ENCODE measurements at places on chromosomes 3 and 15.

- DNase-seq, result no peak
Observed at GRCh38 chr3:107025961-107026360, 351.3 kb upstream of the CCDC54 start.

DNA sequence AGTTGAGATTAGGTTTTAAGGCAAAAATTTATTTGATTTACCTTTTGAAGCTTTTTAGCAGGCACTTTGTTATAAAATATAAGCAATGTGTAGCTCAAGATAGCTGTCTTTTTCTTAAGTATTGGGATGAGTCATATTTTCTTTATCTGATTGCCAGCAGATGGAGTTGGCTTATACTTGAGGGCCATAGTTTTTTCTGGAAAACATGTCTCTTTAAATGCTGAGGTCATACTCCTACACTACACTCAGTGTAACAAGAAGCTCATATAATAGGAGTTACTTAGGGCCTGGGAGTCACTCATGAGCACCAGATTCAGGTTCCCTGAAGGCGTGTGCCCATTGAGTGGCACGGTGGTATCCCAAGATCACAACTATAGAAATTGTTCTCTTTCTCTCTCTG, 579.8 kb downstream of the EDEM1 start:
- DNase-seq, result no peak

DNA sequence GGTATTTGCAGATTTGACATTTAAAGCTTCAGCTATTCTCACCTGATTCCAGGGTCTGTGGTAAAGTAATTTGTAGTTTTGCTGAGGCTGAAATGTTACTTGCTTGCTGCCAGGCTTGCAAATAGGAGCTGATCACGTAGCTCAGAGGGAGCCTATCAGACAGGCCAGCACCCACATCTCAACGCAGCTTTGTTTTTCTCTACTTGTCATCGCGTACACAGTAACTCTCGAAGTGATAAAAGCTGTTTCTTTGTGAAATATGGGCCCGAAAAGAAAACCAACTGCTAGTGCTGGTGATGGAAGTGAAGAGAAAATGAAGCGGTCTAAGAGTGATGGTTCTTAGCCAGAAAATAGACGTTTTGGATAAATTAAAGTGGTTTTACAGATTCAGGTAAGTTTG, 23.4 kb downstream of the RAB5A start:
- DNase-seq, result no peak

GRCh38 chr15:35546511-35547381, 781 bp upstream of the DPH6 start:
- DNase-seq, result no peak

GRCh38 chr3:171437115-171437756, 23.0 kb downstream of the TNIK start:
- no peak for DNase-seq

DNA sequence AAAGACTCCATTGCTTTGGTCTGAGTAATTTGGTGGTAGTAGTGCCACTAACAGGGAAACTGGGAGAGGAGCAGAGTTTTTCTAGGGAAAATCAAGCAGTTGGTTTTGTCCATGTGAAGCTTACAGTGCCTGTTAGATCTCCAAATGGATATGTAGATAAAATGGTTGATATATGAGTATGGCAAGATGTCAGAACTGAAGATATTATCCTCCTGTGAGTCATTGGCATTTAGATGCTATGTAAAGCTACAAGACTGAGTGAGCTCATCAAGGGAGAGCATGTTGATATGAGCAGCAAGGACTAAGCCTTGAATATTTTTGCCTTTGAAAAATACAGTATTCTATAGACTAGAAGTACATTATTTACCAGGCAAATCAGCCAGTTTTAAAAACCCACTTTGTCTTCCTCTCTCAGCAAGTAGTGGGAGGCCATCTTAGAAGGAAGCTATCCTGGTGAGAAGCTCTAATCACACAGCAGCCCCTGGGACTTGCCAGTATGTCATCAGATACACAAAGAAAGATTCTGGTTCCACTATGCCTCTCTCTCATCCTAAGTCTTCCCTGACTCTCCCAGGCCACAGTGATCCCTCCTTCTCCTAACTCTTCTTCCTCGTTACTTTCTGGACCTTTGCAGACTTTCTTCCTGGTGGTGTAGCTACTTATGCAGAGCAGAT, 77.4 kb upstream of the ANKRD28 start:
- peak; percentile 89 for DNase-seq

- peak; percentile 8 for DNase-seq
Observed at GRCh38 chr3:74273091-74273490, 341.4 kb downstream of the CNTN3 start.

- no peak for DNase-seq
Observed at GRCh38 chr3:93855401-93855800, 118.3 kb downstream of the PROS1 start.

DNA sequence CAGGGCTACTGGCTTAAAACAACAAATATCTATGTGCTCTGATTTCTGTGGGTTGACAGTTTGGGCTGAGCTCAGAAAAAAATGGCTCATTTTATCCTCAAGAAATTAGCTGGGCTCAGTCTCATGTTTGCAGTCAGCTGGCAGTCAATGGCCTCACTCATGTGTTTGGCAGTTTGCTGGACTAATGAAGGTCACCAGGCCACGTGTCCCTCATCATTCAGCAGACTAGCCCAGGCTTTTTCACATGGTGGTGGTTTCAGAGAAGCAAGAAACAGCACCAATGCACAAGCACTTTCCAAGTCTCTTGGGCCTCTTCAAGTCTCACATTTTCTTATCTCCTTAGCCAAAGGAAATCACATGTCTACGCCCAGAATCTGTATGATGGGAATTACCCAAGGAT, 478.3 kb upstream of the PPP2R3A start:
- DNase-seq, result no peak

DNA sequence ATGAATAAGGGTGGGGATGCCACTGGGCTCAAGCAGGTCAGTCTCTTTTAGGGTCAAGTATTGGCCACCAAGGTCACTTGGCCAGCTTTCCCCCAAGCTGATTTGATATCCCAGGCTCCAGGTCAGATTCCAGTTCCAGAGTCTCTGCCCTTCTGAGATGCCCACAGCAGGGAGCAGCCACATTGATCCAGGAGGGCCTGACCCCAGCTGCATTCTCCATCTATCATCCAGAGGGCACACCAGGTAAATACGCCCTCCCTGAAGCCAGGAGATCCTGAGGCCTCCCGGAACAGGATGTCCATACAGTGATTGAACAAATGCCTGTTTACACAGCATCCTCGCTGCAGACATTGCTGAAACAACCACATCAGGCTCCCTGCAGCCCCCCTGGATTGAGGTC, 264.6 kb upstream of the TLE3 start:
- DNase-seq, result no peak

GRCh38 chr15:67080118-67080899, 14.9 kb downstream of the SMAD3 start:
- DNase-seq, result peak; percentile 91

- DNase-seq, result no peak
Observed at GRCh38 chr3:168828943-168829342, 733.2 kb upstream of the GOLIM4 start.

- peak; percentile 28 for DNase-seq
Observed at GRCh38 chr15:62173215-62173614, 8.1 kb upstream of the C2CD4B start.

DNA sequence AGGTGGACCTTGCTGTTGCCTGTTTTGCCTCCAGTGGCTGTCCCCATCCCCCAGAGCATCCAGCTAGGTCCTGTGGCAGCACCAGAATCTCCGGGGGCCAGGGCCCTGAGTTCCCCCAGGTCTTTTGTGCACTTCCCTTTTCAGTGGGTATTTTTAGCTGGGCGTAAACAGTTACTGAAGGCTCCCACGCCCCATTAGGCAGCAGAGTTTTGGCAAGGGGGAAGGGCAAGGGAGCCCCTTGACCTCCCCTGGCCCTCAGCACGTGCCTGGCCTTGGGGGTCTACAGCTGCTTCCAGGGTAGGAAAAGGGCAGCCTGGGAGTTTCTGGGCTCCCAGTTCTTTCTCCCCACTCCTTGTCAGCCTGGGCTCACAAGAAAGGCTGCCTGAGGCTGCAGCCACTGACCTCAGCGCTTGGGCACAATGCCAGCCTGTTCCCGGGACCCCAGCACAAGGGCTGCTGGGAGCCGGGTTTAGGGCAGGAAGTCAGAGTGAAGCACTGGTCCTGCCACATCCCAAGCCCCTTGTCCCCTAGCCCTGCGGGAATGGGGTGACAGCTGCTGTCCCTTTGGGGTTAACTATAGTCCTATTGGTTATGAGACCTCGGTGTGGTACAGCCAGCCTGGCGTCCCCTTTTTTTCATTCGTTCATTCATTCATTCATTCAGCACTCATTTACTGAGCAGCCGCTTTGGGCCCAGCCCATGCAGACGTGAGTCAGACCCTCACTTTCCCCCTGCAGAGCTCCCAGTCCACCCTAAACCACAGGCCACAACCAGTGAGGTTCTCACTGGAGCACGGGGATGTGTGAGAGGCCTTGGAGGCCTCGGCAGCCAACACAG, 8.4 kb downstream of the CSK start:
- DNase-seq, result peak; percentile 91

DNA sequence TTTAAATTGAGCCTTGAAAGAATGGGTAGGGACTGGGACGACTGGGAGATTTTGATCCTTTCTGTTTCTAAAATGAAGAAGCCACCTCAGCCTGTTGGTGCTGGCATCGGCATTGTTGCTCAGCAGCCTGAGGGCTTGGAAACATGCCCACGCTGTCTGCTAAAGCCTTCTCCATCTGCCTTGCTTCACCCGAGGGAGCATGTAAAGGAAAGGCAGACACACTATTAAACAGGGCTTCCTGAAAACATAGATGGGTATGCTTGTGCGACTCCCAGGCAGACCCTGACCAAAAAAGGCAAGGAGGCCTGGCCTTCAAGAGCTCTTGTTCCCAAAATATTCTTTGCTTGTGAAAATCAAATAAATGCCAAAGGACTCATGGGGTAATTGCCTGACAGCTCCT, 84.2 kb upstream of the SLC4A7 start:
- peak; percentile 53 for DNase-seq

GRCh38 chr3:48427630-48427962, 2.3 kb downstream of the PLXNB1 start:
- DNase-seq, result no peak

- no peak for DNase-seq
Observed at GRCh38 chr3:2713923-2714322, 396.3 kb downstream of the IL5RA start.

DNA sequence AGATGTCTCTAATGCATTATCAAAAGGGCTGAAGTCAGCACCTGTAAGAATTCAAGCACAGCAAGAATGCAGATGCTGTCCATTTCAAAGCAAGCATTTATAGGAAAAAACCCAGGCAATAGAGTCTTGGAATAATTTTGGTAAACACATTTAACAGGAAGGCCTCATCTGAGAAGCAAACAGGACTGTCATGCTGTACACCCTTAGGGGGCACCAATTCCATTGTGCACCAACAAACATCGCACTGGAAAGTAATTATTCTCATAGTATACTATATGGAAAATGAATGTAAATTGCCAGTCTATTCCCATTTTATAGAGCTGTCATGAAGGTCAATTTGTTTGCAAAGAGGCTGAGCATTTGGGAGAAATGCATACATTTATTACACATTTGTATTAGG, 247.3 kb upstream of the SUCLG2 start:
- DNase-seq, result no peak

DNA sequence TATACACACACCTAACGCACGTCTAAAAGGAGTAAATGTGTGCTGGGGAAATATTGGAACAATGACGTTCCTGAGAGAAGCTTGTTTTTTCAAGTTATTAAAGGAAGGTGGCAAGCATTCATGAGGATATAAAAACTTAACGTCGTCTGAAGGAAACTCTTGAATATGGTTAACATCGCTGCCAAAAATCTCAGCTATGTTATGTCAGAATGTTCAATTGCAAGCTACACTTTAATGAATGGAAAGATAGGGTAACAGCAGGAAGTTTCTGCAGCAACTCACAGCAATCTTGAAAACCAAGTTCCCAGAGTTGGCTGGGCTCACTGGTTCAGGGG, 54.3 kb upstream of the MEF2A start:
- DNase-seq, result peak; percentile 85

DNA sequence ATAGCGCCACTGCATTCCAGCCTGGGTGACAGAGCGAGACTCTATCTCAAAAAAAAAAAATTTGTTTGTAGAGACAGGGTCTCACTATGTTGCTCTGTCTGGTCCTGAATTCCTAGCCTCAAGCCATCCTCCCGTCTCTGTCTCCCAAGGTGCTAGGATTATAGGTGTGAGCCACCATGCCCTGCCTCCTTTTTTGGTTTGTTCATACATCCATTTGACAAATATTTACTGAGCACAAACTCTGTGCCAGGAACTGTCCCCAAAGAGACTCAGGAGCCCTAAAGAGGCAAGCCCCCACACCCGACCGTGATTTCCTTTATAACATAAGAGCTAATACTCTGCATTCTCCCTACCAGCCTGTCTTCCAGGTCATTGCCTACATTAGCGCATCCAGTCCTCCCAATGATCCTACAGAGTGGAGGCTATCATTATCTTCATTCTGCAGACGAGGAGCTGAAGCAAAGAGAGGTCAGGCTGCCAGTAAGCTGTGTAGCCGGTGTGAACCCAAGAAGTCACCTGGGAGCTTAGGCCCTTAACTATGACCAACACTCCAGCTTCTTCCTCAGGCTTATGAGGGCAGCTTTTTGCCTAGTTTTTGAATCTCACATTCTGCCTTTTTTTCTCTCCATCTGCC, 6.3 kb upstream of the PXK start:
- DNase-seq, result no peak

GRCh38 chr3:112984485-112984884, 6.3 kb upstream of the GTPBP8 start:
- DNase-seq, result peak; percentile 49

GRCh38 chr3:3927198-3927597, 128.0 kb downstream of the LRRN1 start:
- DNase-seq, result no peak

GRCh38 chr15:49382394-49382793, 40.6 kb upstream of the FGF7 start:
- DNase-seq, result no peak
